ENCODE measurements at places on chromosomes 1 and 21.
A peak's percentile ranks its signal among the peaks of the same experiment; 100 is the strongest.

DNA sequence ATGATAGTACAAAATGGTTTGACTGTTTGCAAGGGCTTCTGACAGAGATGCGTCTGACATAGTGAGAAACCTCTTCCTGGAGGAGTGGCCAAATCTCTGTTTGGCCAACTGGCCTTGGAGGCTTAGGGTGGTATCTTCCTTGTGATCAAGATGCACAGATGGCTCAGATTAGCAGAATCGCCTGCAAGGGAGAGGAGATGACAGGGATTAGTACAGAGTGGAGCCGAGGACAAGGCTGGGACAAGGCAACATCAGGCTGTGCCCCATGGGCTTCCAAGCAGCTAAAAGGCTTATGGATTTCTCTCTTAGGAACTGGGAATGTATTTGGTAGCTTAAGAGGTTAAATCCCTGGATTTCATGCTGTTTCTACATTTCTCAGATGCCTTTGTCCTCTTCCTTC, 379.1 kb downstream of the SIPA1L2 start:
- no peak for DNase-seq

DNA sequence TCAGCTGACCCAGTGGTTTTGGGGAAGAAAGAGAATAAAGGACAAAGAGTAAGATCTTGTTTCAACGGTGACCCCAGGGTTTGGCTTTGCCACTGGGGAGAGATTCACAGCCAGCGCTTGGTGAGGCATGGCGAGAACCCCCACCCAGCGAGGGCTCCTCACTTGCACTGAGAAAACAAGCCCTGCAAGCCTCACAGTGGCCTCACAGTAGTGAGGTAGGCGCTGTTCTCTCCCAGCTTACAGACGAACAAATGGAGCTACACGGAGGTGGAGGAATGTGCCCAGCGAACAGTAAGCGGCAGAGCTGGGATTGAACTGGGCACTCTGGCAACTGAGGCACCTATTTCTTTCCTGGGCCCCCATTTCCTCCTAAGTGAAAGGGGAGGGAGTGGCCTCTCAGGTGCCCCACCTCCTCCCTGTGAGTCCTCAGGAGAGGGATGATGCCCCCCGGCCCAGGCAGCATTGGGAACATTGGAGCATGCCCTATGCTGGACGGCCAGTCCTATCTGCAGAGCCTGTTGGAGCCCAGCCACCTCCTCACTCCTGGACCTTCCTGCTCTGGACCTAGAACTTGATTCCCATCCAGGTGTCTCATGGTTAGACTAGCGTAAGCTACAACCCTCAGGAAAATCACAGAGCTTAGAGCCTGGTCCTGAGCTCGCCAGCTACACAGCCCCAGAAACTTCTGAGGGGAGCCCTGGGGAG, 73.4 kb upstream of the EDN2 start:
- DNase-seq = no peak

DNA sequence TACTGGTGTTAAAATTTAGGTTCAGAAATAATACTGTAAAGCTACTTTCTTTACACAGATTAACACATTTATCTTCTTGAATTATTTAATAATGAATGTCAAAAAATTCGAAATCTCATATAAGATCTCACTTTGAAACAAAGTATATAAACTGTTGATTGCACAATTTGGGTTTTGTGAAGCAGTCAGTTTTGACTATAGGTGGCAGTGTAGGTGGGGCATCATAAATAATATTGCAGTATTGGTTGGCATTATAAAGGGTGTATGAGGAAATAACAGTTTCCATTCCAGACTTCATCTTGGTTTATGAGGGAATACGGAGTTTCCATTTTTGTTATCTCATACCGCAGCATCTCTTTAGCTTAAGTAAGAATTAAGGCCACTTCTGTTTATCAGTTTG, 49.9 kb downstream of the SUCO start:
- DNase-seq = no peak

GRCh38 chr21:36915696-36916245, 50.7 kb downstream of the HLCS start:
- no peak for DNase-seq

GRCh38 chr1:174289644-174290310, 130.5 kb downstream of the RABGAP1L start:
- no peak for DNase-seq

DNA sequence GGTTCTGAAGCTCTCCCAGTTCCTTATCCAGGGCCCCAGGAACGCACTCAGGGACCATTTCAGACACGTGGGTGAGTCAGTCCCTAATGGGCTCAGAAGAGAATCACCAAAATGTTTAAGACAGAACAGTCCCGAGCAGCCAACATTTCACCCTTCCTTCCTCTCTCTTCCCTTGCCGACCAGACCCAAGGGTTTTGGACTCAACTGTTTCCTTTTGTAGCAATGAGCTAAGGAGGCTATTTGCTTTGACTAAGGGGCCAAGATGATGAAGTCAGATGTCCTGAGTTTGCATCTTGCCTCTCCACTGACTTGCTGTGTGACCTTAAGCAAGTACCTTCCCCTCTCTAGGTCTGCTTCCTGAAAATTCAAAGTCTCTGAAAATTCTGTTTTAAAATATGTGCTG, 472.3 kb upstream of the VAMP3 start:
- DNase-seq = peak; percentile 30

- DNase-seq = no peak
Measured at GRCh38 chr1:241061062-241061461, 295.9 kb downstream of the RGS7 start.
